ENCODE measurements at places on chromosomes 12 and 14.

GRCh38 chr12:49287876-49288275 is 7.1 kb upstream of the PRPH start:
- DNase-seq = no peak

- DNase-seq = no peak
These were observed 139.9 kb downstream of the GRIP1 start for GRCh38 chr12:66538970-66539369.

DNA sequence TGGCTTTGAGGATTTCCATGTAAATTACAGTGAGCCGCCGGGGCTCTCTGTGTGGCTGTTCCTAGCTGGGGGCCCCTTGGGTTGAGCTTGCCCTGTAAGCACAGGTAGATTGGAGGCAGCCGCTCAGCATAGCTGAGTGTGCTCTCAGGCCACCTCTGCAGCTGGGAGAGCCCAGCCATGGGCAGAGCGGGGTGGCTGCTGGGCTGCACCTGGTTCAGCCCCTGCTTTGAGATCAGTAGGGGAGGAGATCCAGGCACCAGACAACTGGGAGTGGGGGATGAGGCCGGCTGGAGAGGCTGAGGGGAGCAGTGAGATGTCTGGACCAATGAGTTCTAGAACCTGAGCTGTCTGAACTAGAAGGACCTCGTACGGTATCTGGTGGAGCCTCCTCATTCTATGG is 44.8 kb downstream of the CACNA1C start:
- no peak for DNase-seq

GRCh38 chr12:69298947-69299346 is 49.2 kb upstream of the LYZ start:
- no peak for DNase-seq

DNA sequence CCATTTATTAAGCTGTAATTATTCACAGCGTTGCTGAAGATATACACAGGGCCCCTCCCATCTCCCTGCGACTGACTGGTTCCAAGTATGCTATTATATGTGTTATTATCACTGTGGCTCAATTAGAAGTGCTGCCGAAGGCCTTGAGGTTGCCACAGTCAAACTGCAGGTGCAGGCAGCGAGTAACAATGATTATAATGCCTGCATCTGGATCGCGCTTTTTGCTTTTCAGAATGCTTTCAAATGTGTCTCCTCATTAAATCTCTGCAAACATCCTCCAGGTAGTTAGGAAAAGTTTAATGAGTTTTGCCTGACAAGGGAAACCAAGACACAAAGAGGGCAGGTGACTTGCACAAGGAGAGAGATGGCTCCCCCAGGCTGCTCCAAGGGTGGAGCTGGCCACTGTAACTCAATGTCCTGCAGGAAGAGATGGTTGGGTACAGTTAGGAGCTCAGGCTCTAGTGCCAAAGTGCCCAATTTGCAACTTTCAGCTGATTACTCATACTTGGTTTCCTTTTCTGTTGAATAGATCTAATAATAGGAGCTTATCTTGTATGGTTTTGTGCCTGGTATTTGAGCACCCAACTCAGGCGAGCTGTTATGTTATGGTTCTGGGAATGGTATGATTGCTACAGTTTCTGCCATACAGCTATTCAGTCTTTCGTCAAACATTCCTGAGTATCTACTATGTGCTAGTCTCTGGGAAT is 1.7 kb upstream of the SYNE3 start:
- no peak for DNase-seq

DNA sequence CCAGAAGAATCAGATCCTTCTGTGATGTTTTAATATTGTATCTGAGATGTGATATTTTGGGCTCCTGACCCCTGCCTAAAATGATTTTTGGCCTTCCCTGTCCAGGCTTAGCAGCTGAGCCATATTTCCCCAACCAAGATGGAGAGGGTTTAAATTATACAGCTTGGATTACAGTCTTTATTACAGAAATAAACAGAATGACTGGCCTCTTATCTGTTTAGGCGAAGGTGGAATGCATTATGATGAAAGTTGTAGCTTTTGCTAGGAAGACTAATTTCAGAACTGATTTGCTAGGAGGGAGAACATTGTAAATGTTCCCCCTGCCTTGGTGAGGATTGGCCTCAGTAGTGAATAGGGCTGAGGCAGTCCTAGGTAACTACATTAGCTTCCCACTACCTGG is 23.3 kb downstream of the BMAL2 start:
- DNase-seq = no peak

DNA sequence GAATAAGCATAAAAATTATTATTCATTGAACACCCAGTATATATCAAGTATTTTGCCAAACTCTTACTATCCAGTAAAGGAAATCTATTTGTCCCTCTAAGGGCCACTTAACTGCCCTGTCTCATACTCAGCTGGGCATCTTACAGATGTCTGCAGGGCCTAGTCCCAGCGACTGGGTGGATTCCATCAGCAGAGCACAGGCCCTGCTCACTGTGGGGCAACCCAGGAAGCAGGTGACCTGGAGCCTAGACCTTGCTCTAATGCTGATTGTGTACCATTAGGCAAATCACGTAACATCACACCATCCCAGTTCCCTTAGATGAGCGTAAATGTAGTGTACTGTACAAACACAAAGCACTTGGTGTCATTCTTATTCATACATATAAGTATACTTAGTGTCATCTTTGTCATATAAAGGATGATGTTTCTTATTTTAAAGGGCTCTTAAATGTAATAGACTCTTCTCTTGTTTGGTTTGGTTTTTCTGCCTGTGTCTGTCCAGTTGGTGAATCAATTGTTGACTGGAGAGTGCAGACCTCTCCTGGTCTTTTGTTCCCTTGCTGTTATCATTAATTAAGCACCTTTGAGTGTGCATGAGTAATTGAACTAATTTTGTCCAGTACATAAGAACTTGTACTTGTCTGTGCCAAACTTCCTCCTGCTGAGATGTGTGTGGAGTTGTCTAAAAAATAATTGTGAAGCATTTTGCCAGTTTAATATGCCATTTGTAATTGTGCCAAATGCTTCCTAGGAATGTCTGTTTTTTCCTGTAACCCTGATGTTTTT is 49.3 kb downstream of the RAB35 start:
- DNase-seq = no peak

DNA sequence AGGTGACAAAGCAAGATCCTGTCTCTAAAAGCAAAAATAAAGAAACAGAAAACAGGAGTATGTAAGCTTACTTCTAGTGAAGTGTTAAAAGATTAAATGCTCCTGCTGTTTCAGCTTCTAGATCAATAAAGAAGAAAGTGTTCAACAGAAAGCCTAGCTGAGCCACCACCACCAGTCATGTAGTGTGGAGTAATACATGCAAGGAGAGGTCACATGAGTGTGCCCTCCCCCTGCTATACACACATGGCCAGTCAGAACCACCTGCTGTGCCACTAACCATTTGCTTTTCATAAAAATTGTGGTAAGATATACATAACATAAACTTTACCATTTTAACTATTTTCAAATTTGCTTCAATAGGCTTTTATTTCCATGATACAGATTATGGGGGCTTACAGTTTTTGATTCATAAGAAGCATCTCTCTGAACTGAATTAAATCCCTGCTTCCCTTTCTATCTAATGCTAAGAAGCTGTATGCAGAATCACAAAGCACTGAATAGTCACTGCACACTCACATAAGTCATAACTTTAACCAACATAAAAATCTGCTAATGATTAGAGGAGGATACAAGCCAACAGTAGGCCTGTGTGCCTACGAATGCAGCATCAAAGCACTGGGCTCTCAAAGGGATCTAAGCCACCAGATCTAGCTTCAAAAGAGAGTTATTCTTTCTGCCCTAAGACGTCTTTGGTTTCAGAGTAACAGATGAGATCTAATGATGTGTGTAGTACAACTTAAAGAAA is 515.5 kb downstream of the C12orf50 start:
- no peak for DNase-seq

DNA sequence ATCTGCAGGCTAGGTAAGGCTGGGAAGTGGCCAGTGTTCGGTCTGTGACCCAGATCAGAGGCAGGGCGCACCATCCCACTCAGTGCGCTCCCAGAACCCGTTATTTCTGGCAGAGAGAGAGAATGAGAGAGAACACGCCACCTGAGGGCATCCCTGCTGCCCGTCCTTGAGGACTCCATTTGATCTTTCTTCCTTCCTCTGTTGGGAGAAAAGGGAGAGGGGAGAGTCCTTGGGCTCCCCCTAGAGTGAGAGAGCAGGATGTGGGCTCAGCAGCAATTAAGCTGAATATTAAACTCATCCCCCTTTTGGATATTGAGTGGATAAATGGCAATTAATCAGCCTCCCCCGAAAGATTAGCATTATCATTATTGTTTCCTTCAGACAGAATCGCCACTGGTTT is 70.6 kb downstream of the IFT43 start:
- DNase-seq = no peak

Measured in esophagus squamous epithelium (tissue), 5 donors.